K562 (cell line): ENCODE measurements at places on chromosomes 12 and 14. TPM values are rescaled to one million over a fixed set of nuclear protein-coding genes. Genes with fewer than 3 reads are reported as not detected.

KRT77 gene
- not detected in 2 replicates for total RNA-seq

NUAK1 gene
- 0.02 TPM in 2 replicates for total RNA-seq

DNA sequence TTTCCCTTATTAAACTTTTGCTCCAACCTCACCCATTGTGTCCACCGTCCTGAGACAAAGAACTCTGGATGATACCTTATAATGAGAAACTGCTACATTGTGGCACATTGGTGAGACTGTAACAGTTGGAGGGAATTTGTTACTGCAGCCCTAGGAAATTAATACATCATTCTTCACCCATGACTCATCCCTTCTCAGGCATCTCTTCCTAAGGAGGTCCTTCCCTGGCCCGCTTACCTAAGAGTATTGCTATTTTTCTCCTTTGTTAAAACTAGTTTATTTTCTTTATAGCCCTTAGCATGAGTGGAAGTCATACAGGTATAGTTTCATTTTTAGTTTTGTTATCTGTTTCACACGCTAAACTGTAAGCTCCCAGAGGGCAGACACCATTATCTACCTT, 87.1 kb downstream of the TMEM260 start:
- H3K27ac ChIP-seq: no peak overlapping the region
- H3K4me3 ChIP-seq: no peak overlapping the region
- no peaks in the 10 kb centered on the region for H3K4me1 ChIP-seq

DNA sequence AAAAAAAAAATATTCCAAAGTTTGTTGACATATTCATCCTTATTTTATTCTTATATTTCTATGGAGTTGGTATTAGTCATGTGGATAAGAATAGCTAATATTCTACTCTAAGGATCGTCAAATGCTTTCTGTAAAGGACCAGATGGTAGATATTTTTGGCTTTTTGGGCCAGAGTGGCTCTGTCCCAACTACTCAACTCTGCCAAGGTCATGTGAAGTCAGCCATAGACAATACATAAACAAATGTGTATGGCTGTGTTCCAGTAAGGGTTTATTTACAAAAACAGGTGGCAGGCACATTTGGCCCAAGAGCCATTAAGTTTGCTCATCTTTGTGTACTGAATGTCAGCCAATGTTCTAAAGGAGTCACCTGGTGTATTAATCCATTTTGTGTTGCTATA, 131.8 kb downstream of the TBX5 start:
- no peak overlapping the region for H3K4me3 ChIP-seq
- H3K27me3 ChIP-seq: no peaks in the 10 kb centered on the region
- H3K27ac ChIP-seq: no peak overlapping the region
- DNase-seq: no peak

- no peaks in the 10 kb centered on the region; the same call in 1 of the 2 replicates for H3K4me1 ChIP-seq
- DNase-seq: no peak
- H3K36me3 ChIP-seq: no peaks in the 10 kb centered on the region
- H3K27ac ChIP-seq: no peak overlapping the region
Measured at GRCh38 chr14:76724651-76725550, 36.4 kb upstream of the VASH1 start.

DNA sequence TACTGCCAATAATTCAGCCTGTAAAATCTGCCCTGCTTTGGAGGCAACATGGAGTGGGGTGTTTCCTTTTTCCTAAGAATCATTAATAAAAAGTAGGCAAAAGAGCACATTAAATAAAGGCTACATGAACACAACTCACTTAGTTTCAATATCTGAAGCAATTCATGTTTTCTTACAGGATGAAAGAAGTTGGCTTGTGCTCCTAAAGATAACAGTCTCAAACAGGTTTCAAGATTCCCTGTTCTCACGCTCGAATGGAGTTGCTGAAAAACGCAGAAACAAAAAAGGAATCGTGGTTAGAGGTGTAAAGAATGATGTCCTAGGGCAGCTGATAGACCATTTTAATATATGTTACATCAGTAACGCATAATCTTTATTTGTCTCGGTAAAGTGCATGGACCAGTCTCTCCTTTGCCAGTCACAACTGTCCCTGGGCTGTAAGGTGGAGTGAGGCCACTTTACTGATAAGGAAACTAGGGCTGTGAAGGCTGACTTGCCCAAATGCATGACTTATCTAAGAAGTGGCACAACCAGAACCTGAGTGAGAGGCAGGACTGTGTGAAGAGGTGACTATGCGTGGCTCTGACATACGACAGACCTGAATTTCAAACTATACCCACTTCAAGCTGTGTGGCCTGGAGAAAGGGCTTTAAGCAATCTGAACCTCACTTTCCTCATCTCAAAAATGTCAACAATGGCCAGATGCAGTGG, 12.6 kb downstream of the GIT2 start:
- 0 out of 2 replicates have a peak, but pooled peaks cover 3% of the 10 kb centered on the region for H3K4me1 ChIP-seq
- H3K27me3 ChIP-seq: no peaks in the 10 kb centered on the region
- H3K4me3 ChIP-seq: no peak overlapping the region
- peaks cover 75% of the 10 kb centered on the region for H3K36me3 ChIP-seq
- H3K27ac ChIP-seq: no peak overlapping the region
